ENCODE measurements at places on chromosomes 1 and 21.

DNA sequence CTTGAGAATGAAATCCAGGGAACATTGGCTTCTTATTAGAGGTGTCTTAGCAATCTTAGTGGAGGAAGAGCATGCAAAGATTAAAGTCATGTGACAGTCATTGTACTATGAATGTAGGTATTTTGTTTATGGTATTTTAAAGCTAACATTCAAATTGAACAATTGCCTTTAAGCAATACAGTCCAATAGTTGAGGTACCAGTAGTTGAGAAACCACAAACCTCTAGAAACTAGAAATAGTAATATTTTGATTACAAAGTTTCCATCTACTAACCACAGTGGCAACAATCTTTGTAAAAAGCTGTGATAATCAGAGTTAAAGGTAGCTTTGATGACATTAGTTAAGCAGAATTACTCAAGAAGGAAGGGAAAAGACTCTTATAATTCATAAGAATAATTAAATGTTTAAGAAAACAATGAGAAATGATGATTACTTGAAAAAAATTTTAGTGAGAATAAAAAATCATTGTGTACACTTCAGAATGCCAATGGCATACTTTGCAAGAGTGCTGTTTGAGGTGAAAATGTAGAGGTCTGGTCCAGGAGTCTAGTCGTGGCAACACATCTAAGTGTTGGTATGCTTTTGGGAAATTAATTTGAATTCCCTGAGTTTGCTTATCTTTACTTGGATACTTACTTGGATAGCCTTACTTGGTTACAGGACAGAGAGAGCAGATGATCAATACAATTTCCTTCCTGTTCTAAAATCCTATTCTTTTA lies 104.9 kb upstream of the PTGFR start:
- no peak for DNase-seq

DNA sequence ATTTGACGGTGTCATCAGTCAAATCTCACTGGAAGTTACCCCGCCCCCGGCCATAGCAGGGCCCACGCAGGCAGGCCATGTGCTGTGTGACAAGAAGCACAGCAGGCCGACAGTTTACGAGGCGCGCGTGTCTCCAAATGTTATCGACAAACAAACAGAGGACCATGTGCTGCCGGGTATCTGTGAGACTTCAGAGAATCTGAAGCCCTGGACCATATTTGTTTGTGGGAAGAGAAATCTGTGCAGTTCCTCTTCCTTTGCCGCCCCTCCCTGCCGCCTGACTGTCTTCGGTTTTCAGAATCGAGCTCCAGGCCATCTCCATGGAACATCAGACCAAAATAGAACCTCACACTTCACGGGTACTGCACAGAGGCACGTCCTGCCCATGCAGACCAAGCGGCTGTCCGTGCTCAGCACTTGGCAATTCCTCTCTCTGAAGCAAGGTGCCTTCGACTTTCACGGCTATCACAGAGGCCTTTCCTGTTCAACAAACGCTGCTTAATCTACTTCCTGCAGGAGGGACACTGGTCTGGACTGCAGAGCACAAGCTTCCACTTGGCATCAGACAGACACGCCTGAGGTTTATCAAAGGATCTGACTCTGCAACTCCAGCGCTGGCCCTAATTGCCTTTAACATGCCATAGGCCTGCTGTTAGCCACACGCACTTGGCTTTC lies 135.7 kb upstream of the KRTAP19-8 start:
- DNase-seq = peak; percentile 70

- DNase-seq = no peak
Observed at GRCh38 chr1:119721896-119722295, 10.2 kb downstream of the PHGDH start.

DNA sequence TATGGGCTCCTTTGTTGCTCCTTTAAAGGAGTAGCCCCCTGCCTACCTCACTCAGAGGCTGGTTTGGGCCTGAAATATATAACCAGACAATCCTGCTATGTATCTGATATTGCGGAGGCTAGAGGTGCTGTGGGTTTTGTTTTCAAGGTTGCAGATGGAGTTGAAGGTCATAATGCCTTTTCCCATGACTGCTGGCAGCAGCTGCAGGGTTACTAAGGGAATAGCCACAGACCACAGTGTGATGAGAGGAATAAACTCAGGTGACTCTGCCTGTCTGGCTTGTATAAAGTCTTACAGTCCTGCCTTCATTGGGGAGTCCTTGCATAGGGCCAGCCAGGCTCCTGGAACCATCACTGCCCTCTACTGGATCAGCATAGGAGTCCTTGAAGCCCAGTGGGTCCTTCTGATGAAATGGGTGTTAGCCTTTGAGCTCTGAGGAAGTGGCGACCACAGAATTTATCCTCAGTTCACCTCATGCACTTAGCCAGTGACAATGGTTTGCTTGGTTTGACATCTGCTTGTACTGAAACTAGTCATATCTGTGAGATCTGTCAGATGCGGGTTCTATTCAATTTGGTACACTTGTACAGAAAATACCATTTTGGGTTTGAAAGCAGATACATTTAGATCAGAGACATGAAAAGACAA lies 174.4 kb upstream of the HMCN1 start:
- peak; percentile 44 for DNase-seq

DNA sequence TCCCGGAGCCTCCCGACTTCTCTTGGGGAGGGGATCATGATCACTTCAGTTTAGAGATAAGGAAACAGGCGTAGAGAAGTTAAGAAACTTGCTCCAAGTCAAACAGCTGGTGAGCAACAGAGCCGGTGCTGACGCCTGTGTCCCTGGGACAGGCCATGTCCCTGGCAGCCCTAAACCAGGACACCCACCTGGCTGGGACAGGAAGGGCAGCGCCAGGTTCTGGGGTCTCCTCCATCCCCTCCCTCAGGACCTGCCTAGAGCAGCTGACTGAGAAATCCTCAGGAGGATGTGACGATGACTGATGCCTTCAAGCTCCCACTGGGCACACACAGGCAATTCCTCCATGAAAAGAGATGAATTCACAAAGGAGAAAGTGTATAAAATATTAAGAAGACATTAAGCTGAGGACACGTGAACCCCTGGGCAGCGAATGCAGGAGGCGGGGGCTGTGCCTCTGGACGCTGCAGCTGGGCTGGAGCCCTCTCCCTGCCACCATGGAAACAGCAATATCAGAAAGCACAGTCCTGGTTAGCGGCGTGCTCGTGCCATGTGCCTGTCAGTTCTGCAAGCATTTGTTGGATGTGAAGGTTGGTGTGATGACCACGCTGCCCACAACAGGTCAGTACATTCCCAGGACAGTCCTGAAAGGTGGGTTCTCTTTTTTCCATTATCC lies 40.1 kb upstream of the C1orf174 start:
- no peak for DNase-seq

- DNase-seq = no peak
Observed at GRCh38 chr1:198741744-198742143, 102.9 kb downstream of the PTPRC start.

DNA sequence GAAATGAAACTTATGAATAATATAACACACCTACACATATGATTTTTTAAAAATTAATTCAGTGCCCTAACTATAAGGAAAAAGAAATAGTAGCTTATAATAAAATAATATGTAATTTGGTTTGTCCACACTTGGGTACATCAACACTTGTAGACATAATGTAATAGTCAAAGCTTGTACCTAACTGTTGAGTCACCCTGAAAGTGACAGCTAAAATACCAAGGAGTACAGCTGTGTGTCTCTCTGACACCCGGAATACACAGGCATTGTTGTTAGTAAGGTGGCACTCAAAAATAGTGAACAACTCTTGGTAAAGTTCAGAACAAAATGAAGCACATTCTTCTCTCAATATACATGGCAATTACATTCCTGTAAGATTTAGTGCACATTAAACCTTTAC lies 243.4 kb downstream of the TRABD2B start:
- DNase-seq = no peak

GRCh38 chr1:30467101-30467500 lies 256.3 kb downstream of the MATN1 start:
- DNase-seq = no peak

GRCh38 chr1:221276896-221277409 lies 397.7 kb downstream of the HLX start:
- DNase-seq = no peak

DNA sequence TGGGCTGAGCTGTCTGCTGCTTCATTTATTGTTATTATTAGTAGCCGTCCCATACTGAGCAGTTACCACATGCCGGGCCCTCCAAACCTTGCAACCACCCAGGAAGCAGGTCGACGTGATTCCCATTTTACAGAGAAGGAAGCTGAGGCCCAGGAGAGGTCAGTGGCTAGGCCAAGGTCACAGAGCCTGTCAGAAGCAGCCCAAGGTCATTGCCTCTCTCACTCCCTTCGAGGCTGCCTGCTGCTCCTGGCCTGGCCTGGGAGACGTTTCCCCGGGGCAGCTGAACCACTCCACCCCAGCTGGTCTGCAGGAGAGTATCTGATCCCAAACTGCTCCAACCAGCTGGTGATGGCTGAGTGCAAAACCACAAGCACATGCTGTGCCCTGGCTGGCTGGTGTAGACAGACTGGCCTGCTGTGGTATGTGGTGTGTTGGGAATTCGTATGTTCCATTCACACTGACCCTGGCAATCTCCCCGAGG lies 6.5 kb downstream of the PADI4 start:
- no peak for DNase-seq

DNA sequence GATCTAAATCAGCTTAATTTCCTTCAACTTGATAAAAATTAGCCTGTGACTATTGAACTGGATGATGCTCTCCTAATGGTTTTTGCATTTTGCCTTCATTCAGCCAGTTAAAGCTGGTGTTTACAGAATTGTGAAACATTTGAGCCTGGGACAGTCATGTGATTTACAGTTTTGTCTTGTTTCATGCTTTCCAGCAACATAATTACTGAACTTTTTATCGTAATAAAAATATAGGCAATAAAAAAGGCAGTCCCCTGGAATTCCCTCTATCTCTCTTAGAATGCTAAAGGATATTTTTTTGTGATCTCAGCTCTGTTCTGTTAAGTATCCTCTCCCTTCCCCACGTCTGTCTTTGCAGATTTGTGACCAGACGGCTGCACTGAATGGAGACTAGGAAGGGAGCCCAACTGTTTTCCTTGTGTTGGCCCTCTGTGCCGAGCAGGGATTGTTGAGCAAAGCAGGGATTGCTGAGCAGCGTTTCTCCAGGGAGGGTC lies 70.3 kb upstream of the RGL1 start:
- DNase-seq = no peak

GRCh38 chr1:10283318-10283984 lies 73.1 kb downstream of the KIF1B start:
- DNase-seq = no peak

DNA sequence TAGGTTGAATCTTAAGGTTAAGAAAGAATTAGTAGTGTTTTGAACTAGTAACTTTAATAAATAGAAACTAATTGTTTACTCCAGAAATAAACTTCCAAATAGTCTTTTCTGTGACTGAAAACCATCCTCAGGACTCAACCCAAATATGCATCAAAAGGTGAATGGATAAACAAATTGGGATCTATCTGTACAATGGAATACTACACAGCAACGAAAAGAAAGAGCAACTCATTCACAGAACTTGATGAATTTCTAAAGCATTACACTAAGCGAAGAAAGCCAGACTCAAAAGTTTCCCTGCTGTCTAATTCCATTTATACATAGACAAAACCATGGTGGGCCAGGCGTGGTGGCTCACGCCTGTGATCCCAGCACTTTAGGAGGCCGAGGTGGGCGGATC lies 25.0 kb downstream of the HEYL start:
- DNase-seq = no peak

DNA sequence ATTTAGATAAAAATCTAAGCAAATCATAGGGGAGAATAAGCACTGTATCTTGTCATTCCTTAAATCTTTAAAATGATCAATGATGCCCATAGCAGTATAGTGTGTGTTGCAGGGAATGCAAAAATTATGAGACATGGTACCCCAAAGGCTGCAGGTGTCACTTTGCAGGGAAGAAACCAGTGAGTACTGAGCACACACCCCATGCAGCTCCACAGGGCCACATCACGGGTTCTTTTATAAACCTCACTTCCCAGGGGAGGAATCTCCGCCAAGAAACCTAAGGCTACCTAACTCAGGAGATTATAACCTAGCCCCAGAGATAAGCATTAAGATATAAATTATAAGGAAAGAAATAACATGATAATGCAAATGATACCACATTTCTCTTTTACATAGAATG lies 115.6 kb downstream of the APP start:
- DNase-seq = no peak

GRCh38 chr21:45852886-45853400 lies 128.6 kb upstream of the COL6A1 start:
- DNase-seq = no peak

- DNase-seq = no peak
Observed at GRCh38 chr1:76463278-76463677, 388.7 kb downstream of the ST6GALNAC3 start.

DNA sequence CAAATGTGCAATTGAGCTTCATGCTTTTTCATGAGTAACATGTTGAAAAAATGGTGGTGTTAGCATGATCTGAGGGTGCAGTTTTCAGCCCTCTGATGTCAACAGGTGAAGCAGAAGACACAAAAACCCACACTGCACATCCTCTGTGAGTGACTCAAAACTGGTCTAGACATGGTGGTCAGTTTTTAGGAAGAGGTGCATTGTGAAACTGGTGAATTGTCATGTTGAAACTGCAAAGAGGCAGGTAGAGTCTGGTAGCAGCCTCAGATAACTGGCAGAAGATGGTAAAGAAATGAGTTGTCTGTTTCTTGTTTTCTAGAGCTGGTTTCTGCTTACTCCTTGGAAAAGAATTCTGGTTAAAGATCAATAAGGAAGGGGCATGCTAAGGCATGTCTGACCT lies 97.3 kb upstream of the HMCN1 start:
- DNase-seq = no peak
